ENCODE measurements at places on chromosomes 16 and 17. TPM values are rescaled to one million over a fixed set of nuclear protein-coding genes. Genes with fewer than 3 reads are reported as not detected.
A peak's percentile ranks its signal among the peaks of the same experiment; 100 is the strongest.

The TPPP3 gene
- 6.4 TPM for total RNA-seq

The PTGES3L gene
- 56.8 TPM for total RNA-seq

The TBX21 gene
- not detected for total RNA-seq

The KCNH4 gene
- not detected for total RNA-seq

The TBC1D16 gene
- total RNA-seq, result 23.3 TPM

The EPX gene
- not detected for total RNA-seq

DNA sequence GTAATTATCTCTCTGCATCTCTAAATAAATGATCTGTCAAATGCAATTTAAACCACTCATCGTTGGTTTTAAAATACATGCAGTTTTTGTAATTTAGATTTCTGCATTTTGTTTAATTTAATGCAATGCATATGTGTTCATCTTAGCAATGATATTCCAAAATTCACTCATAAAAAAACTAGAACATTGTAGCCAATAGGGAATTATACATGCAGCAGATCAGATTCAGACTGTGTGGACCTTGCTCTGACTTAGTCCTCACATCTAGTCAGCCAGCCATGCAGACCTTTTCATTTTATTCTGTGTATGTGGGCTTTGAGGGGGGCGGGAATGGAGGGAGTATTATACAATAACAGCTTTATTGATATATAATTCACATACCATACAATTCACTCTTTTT, 37.3 kb upstream of the SIAH1 start:
- H3K27me3 ChIP-seq, result no peaks in the 10 kb centered on the region
- no peak overlapping the region for H3K27ac ChIP-seq
- no peak for DNase-seq
- H3K4me1 ChIP-seq, result no peaks in the 10 kb centered on the region
- no peaks in the 10 kb centered on the region for H3K36me3 ChIP-seq

- H3K27me3 ChIP-seq, result no peaks in the 10 kb centered on the region
- no peaks in the 10 kb centered on the region for H3K4me1 ChIP-seq
- DNase-seq, result no peak
- H3K27ac ChIP-seq, result no peak overlapping the region
These were observed 1033.6 kb downstream of the CDH8 start for GRCh38 chr16:61002479-61003204.

- H3K36me3 ChIP-seq, result no peaks in the 10 kb centered on the region
- H3K27ac ChIP-seq, result no peak overlapping the region
- no peak overlapping the region for H3K4me3 ChIP-seq
- peaks cover 4% of the 10 kb centered on the region for H3K4me1 ChIP-seq
- DNase-seq, result no peak
These were observed 18.9 kb upstream of the ENPP7 start for GRCh38 chr17:79711715-79712305.

DNA sequence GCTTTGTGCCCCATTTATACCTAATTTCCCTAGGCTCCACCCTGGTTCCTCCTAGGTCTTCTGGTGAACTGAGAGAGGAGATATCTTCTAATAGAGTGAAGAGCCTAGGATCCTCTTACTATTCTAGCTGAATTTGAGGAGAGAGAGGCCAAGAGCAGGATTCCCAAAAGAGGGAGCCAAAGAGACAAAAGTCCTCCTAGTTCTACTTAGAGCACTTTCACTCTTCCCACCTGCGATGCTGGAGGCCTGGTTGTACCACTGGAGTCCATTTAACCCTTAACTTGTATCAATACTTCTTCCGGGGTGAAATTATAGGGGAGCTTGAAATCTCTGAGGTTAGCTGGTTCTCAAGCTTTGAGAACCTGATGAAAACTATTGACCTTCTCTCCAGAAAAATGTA, 3.4 kb upstream of the SSH2 start:
- H3K4me1 ChIP-seq, result peaks cover 20% of the 10 kb centered on the region
- no peaks in the 10 kb centered on the region for H3K27me3 ChIP-seq
- no peak overlapping the region for H3K27ac ChIP-seq
- DNase-seq, result no peak

DNA sequence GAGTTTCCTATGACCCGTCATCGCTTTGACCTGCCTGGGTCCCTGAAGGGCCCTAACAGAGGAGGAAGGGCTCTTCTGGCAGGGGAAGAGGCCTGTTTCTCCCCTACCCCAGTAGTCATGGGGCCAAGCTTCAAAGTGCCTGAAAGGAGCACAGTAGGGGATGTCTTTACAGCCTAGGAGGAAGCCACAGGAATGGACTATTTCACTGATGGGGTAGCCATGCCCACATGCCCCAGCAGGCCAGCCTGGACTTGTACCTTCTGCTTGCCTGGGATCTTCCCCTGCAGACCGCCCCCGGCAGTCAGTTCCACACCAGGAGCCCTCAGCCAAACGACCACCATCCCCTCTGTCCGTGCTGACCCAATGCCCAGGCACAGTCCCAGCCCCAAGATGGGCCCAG, 41.8 kb upstream of the PEMT start:
- DNase-seq, result no peak
- no peaks in the 10 kb centered on the region for H3K36me3 ChIP-seq
- no peaks in the 10 kb centered on the region for H3K4me1 ChIP-seq
- no peak overlapping the region for H3K27ac ChIP-seq
- no peaks in the 10 kb centered on the region for H3K27me3 ChIP-seq

DNA sequence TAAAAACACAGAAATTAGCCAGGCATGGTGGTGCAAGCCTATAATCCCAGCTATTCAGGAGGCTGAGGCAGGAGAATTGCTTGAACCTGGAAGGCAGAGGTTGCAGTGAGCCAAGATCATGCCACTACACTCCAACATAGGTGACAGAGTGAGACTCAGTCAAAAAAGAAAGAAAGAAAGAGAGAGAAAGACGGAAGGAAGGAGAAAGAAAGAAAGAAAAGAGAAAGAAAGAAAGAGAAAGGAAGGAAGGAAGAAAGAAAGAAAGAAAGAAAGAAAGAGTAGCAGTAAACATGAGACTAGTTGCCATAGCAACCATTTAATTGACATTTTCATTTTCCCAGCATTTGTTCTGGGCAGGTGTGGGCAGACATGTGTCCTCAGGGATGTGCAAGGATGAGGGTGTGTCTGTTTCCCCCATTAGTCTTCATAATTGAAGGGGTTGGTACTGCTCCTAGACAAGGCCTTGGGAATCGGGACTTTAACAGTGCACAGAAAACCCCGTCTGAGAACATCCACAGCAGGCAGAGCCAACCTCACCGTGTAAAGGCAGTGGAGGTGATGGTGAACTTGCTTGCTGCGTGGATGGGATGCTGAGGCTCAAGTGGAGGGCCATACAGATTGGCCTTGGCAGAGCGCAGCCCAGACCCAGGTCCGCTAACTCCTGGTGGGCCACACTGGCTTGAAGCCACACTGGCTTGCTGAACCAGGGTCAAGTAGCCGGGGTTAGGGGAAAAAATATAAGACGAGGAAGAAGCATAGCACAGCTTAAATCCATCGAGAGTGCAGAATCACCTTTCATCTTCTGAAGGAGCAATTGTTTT, 35.2 kb upstream of the KIFC3 start:
- DNase-seq, result no peak
- no peak overlapping the region for H3K27ac ChIP-seq
- H3K36me3 ChIP-seq, result no peaks in the 10 kb centered on the region
- no peak overlapping the region for H3K4me3 ChIP-seq

GRCh38 chr16:68779891-68780290, 42.8 kb downstream of the CDH1 start:
- peaks cover 5% of the 10 kb centered on the region for H3K27me3 ChIP-seq
- H3K4me3 ChIP-seq, result no peak overlapping the region
- H3K27ac ChIP-seq, result no peak overlapping the region
- no peaks in the 10 kb centered on the region for H3K36me3 ChIP-seq
- no peak for DNase-seq

GRCh38 chr16:10685709-10686108, 9.0 kb downstream of the TEKT5 start:
- no peaks in the 10 kb centered on the region for H3K27me3 ChIP-seq
- H3K36me3 ChIP-seq, result no peaks in the 10 kb centered on the region
- no peak overlapping the region for H3K4me3 ChIP-seq
- no peak overlapping the region for H3K27ac ChIP-seq
- peaks cover 7% of the 10 kb centered on the region for H3K4me1 ChIP-seq
- no peak for DNase-seq

DNA sequence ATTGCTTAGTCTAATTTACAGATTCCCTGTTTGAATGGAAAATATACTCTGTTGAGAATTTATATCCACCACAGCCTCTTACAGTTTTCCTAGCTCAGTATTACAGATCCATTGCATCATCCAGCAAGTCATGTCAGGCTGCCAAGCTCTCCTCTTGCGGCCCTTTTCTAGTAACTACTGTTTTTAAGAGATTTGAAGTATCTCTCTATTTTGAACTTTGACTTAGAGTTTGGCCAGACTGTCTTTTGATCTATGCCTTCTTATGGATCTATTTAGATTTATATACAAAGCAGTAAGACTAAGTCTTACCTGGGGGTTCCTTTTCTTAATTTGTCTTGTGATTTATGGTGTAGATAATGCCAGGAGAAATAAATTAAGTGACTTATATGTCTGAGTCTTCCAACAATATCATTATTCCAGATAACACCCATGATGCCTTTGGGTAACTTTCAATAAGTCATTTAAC, 53.1 kb upstream of the ABCC11 start:
- H3K27ac ChIP-seq, result no peak overlapping the region
- H3K4me1 ChIP-seq, result no peaks in the 10 kb centered on the region
- H3K27me3 ChIP-seq, result no peaks in the 10 kb centered on the region
- H3K4me3 ChIP-seq, result no peak overlapping the region

DNA sequence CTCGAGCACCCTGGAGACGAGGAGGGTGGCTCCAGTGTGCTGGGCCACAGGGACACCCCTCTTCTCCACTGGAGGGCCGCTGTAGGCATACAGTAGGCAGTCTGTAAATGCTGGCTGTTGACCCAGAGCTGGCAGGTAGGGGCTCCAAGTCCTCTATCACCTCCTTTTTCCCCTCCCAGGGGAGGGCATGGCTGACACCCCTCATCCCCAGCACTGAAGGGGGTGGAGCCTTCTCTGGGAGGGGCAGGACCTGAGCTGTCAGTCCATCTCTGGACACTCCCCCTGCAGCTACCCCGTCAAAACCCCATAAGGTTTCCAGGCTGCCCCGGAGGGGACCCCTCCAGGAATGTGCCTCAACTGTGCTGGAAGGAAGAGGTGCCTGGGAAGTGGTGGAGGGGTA, 2.4 kb downstream of the KCNJ12 start:
- no peak overlapping the region for H3K27ac ChIP-seq
- DNase-seq, result no peak
- H3K36me3 ChIP-seq, result no peaks in the 10 kb centered on the region
- H3K4me3 ChIP-seq, result no peak overlapping the region
- H3K4me1 ChIP-seq, result peaks cover 43% of the 10 kb centered on the region

GRCh38 chr17:37107406-37108083, 158.8 kb downstream of the AATF start:
- H3K4me3 ChIP-seq, result no peak overlapping the region
- DNase-seq, result peak; percentile 43
- H3K27me3 ChIP-seq, result no peaks in the 10 kb centered on the region
- peaks cover 63% of the 10 kb centered on the region for H3K36me3 ChIP-seq
- no peaks in the 10 kb centered on the region for H3K4me1 ChIP-seq
- no peak overlapping the region for H3K27ac ChIP-seq

- H3K27me3 ChIP-seq, result no peaks in the 10 kb centered on the region
- H3K36me3 ChIP-seq, result no peaks in the 10 kb centered on the region
- H3K4me1 ChIP-seq, result no peaks in the 10 kb centered on the region
- no peak for DNase-seq
- no peak overlapping the region for H3K4me3 ChIP-seq
- H3K27ac ChIP-seq, result no peak overlapping the region
These were observed 299.7 kb downstream of the SLC39A11 start for GRCh38 chr17:72792771-72793170.

GRCh38 chr16:85571563-85571812, 41.6 kb upstream of the GSE1 start:
- H3K27me3 ChIP-seq, result no peaks in the 10 kb centered on the region
- no peak overlapping the region for H3K4me3 ChIP-seq
- no peak overlapping the region for H3K27ac ChIP-seq
- DNase-seq, result no peak
- H3K36me3 ChIP-seq, result no peaks in the 10 kb centered on the region

DNA sequence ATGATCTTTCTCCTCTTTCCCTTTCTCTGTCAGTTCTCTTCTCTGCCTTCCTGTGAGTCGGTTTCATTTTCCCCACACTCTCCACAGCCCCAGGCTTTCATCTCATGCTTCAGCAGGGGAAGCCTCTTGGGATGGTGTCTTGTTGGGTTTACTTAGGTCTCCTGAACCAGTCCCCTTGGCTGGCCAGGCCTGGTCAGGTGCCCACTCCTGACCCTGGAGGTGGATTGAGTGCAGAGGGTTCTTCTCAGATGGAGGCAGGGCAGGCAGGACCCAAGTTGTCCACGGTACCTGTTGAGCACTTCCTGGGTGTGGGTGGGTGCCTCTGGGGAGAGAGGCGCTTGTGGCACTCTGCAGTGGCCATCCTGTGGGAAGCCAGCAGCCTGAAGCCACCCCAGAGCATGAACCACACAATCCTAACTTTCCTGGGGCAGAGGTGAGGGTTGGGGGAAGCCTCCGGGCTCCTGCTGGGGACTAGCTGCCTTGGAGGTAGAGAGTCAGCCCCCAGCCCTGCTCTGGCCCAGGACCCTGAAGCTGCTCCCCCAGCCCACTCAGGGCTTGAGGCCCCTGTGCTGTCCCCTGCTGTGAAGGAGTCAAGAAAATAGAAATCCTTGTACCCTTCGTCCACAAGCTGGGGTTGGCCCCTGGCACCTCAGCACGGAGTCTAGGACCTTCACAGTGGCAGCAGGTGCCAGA, 2.0 kb upstream of the RAP1GAP2 start:
- H3K36me3 ChIP-seq, result no peaks in the 10 kb centered on the region
- no peaks in the 10 kb centered on the region for H3K27me3 ChIP-seq
- no peaks in the 10 kb centered on the region for H3K4me1 ChIP-seq
- H3K4me3 ChIP-seq, result no peak overlapping the region

DNA sequence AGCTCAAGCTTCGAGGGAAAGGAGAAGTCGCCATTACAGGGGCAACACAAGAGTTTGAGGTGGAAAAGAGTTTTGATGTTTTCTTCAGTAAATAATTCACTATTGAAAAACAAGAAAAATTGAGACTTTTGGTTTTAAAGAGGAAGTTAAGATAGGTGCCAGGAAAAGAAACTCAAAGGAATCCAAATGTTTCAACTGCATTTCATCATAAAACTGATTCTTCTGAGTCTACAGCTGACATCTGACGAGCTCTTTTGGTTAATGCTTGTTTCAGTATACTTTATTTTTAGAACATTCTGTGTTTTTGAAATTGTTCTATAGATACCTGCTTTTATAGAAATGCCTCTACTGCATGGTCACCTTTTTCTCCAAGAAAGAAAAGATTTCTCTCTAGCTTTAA, 54.0 kb downstream of the ERN1 start:
- H3K4me3 ChIP-seq, result no peak overlapping the region
- H3K36me3 ChIP-seq, result peaks cover 69% of the 10 kb centered on the region
- H3K4me1 ChIP-seq, result peaks cover 45% of the 10 kb centered on the region
- no peaks in the 10 kb centered on the region for H3K27me3 ChIP-seq
- DNase-seq, result no peak

- no peak for DNase-seq
- no peak overlapping the region for H3K27ac ChIP-seq
- H3K4me1 ChIP-seq, result no peaks in the 10 kb centered on the region
- H3K4me3 ChIP-seq, result no peak overlapping the region
These were observed 5.5 kb downstream of the ARMC5 start for GRCh38 chr16:31464781-31465260.

- H3K4me1 ChIP-seq, result no peaks in the 10 kb centered on the region
- no peak overlapping the region for H3K27ac ChIP-seq
- H3K27me3 ChIP-seq, result no peaks in the 10 kb centered on the region
- no peak overlapping the region for H3K4me3 ChIP-seq
These were observed 25.9 kb upstream of the APOH start for GRCh38 chr17:66255112-66255511.

- no peaks in the 10 kb centered on the region for H3K27me3 ChIP-seq
- H3K27ac ChIP-seq, result no peak overlapping the region
- DNase-seq, result no peak
- no peaks in the 10 kb centered on the region for H3K36me3 ChIP-seq
- H3K4me3 ChIP-seq, result no peak overlapping the region
These were observed 4.0 kb upstream of the CLEC10A start for GRCh38 chr17:7084088-7084487.
